ENCODE measurements at places on chromosomes 11 and 22.

DNA sequence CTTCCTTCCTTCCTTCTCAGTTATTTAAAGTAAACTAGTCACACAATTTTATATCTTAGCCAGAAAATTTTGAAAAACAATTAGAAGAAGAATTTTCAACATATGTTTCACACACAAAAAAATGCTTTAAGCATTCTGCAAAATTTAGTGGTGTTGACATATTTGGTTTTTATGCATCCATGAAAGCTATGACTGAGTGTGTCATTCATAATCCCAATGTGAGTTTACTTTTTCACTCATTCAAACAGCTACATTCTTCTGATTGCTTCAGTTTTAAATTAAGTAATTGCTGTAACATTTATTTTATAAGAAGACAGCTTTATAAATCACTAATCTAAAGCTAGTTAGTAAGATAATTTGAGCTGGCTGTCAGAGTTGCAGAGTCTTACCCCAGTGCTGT, 453.5 kb downstream of the LRRC4C start:
- DNase-seq, result no peak

DNA sequence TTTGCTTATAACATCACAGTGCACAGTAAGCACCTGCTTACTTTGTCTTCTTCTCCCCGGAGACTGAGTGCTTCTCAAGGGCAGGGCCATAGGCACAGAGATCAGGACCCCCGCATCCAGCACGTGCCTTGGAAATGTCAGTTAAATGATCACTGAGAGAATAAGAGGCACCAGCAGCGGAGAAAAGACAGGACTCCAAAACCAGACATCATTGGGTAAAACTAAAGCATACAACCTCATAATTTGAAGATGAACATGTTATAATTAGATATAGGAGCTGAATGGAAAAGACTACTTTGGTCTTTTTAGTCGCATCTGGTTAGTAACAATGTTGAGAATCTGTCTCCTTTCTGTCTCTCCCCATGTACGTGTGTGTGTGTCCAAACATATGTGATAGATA, 1279.9 kb downstream of the LRRC4C start:
- DNase-seq, result no peak

- no peak for DNase-seq
These were observed 29.5 kb downstream of the STK33 start for GRCh38 chr11:8564526-8564925.

GRCh38 chr11:8863838-8864237, 47.2 kb upstream of the AKIP1 start:
- no peak for DNase-seq

- no peak for DNase-seq
These were observed 33.3 kb downstream of the KCNC1 start for GRCh38 chr11:17767914-17768313.

DNA sequence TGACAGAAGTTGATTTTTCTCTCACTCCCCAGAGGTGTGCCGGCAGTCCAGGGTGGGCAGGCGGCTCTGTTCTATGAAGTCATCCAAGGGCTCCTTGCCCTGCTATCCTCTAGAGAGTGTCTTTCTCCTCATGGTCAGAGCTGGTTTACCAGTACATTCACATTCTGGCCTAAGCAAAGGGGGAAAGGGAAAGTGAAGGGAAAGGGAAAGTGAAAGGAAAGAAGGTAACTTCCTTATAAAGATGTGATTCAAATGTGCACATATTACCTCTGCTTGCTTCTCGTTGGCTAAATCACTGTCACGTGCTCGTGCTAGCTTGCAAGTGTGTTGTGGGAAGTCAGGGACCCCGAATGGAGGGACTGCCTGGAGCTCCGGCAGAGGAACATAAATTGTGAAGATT, 2.9 kb upstream of the HTATIP2 start:
- DNase-seq, result peak; percentile 20

GRCh38 chr11:7019500-7020182, 505 bp downstream of the ZNF214 start:
- peak; percentile 1 for DNase-seq

GRCh38 chr11:44243086-44243485, 66.9 kb downstream of the ALX4 start:
- no peak for DNase-seq

- no peak for DNase-seq
These were observed 3.7 kb upstream of the IGLL1 start for GRCh38 chr22:23583836-23584235.

DNA sequence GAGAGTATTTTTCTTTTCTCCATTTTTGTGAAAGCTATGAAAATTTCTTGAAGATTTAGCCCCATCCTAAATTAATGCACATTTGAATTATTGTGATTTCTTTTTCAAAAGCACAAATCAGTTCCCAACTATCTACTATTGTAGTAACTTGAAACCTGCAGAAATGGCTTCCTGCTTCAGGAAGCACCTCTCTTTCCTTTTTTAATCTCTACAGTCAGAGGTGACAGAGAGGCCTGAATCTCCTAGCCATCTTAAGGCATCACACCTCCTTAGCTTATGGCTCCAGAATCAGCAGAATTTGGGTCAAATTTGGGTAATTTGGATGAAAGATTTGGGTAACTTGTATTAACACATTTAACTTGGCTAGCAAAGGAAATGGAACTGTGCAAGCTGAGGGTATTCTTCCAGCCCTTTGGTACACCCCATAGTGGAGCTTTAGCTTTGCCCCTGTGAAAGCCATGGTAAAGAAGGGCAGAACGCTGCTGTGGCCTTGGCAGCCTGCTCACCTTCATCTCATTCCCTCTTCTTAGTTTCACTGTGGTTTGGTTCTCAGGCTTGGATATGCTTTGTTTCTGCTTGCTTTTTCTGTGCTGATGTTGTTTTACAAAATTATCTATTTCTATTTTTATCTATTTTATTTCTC, 16.2 kb downstream of the TBCEL start:
- no peak for DNase-seq

GRCh38 chr11:94307101-94307791, 2.9 kb downstream of the IZUMO1R start:
- DNase-seq, result no peak

- no peak for DNase-seq
These were observed 206.7 kb downstream of the SBF2 start for GRCh38 chr11:10087186-10087922.

DNA sequence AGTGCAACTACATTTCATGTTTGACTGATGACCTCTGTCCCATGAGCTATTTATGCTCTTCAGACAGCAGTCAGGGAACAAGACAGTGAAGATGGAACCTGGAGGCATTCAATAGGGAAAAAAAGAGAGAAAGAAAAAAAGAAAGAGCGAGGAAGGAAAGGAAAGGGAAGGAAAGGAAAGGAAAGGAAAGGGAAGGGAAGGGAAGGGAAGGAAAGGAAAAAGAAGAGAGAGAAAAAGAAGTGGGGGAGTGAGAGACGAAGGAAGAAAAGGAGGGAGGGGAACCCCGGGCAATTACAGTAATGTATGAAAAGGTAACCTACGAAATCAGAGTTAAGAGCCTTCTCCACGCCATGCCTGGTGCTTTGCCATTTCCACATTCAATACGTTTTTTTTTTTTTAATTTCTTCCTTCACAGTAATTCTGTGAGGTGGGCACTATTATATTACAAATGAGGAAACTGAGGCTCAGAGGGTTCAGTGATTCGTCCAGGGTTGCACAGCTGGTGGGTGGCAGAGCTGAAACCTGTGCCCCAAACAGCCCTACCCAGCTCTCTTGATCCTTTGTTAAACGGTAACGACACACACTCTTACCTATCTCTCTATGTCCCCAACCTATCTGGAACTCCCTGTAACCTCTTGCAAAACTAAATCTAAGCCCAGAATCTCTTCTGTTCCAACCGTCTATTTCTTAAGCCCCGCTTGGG, 39.3 kb downstream of the ETS1 start:
- no peak for DNase-seq

DNA sequence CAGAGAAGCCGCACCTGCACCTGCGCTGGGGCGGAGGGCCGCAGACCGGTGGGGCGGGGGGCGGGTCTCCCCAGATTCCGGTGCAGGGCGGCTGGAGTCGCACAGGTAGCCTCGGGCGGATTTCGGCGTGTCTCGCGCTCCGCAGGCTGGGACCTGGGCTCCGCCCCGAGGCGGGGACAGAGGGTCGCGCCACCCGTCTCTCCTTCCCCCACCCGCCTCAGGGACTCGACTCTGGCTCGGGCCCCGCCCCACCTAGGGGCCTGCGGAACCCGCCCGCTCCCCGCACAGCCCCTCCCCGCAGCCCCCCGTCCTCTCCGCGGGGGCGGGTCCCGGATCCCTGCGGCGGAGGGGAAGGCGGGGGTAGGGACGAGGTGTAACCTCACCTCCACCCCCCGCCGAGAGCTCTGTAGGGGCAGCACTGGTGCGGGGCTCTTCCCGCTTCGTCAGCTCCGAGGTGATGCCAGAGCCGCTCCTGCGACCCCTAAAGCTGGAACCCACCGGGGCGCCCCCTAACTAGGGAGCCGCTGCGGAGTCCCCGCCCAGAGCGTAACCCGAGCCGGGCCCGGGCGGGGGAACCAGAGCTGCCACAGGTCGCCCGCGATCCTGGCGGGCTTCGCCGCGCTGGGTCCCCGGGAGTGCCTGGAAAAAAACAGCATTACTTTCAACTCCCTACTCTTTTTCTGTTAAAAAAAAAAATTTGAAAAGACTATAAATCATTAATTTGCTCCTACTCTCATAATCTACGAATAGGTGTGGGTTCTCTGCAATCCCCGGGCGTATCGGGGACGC, at the start of gene SLC29A2:
SLC29A2 (minus strand) TSS at position 134 of the 789 bp plus-strand sequence. CDS start 169 bp downstream, outside the sequence.
- DNase-seq, result no peak

DNA sequence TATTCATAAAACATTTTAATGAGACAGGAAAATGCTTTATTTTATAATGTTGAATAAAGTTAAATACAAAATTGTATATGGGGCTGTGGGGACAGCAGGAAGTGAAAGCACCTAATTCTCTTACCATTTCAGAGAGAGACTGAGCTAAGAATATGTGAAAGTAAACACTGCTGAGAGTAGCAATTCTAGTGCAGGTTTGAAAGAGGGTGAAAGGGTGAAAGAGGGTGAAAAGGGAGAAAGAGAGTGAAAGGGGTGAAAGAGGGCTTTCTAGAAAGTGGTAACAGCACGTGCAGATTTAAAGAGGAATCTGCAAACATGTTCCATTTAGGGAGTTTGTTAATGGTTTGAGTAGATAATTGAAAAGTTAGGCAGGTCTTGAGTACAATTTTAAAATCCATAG, 652.0 kb upstream of the CCDC90B start:
- no peak for DNase-seq

DNA sequence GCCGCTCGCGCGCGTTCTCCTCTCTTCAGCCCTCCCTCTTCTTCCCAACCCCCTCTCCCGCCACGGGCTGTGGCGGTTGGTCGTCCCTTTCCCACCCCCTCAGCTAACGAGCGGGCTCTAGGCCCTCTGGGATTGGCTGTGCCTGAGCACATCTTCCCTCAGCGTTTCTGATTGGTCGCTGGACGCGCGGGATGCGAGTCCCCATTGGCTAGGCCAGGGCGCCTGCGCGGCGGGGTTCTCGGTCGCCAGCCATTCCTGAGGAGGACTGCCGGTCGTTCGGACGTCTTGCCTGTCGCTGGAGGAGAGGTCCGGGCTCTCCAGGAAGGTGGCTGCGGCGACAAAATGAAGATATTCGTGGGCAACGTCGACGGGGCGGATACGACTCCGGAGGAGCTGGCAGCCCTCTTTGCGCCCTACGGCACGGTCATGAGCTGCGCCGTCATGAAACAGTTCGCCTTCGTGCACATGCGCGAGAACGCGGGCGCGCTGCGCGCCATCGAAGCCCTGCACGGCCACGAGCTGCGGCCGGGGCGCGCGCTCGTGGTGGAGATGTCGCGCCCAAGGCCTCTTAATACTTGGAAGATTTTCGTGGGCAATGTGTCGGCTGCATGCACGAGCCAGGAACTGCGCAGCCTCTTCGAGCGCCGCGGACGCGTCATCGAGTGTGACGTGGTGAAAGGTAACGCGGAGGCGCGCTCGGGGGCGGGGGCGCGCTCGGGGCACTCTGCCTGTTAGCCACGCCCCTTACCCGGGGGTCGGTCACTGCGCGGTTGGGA, at the start of gene RBM14:
RBM14 (plus strand) TSS at position 252 of the 776 bp plus-strand sequence; CDS start at position 343, 91 bp downstream.
- peak; percentile 98 for DNase-seq

- no peak for DNase-seq
These were observed 36.9 kb downstream of the PACS1 start for GRCh38 chr11:66106786-66107599.

GRCh38 chr11:128246364-128246801, 341.0 kb downstream of the ETS1 start:
- no peak for DNase-seq

- no peak for DNase-seq
These were observed 19.6 kb upstream of the PDGFD start for GRCh38 chr11:104183593-104183992.

DNA sequence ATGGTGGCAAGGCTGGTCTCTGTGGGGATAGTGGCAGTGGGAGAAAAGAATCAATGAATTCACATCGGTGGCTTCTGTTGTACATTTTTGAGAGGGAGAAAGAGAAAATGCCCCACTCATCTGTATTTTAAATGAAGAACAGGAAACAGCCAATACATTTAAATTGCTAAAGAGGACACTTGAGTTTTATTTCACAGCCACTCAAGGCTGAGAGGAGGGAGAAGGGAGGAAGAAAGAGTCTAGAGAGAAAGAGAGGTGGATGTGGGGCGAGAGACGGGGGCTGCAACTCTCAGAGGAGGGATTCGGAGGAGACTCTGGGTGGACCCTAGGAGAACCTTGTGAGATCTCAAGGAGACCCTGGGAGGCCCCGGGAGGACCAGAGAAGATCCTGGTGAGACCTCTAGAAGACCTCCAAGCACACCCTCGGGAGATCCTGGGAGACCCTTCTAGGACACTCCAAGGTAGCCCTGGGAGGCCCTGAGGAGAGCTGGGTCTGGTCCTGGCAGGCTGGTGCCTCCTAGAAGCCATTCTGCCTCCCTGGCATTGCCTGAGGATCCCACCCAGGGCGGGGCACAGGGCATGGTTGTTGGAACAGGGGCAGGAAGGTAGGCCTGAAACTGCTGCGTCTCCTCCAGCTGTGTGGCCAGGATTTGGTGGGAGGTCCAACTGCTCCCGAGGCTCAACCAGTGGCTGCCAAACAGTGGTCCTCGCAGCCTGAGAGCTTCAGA, 91.0 kb upstream of the SHISAL1 start:
- DNase-seq, result no peak
